ENCODE measurements at places on chromosomes 4 and X. TPM values are rescaled to one million over a fixed set of nuclear protein-coding genes. Genes with fewer than 3 reads are reported as not detected.

DNA sequence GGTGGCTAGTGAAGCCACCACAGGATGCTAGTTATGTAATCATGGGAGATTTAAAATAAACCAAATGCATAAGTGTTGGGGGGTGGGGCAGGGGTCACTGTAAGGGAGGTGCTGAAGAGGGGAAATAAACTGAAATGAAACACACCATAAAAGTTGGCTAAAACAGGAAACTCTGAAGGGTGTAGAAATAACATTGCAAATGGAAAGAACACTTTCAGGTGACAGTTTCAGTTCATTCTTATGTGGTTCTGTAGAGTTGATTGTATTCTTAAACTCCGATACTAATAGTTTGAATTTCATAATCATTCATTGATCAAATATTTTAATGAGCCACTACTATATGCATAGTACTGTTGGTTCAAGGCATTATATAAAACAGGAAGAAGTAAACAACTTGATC, 80.1 kb downstream of the HDAC8 start:
- no peak for DNase-seq

GRCh38 chr4:74038425-74039314, at the start of gene CXCL3:
TSS of gene CXCL3 (minus strand) at chr4:74038689. CDS start at chr4:74038611, 78 bp downstream.
- DNase-seq = peak; percentile 94

GRCh38 chr4:79381161-79381560, 26.9 kb downstream of the GK2 start:
- no peak for DNase-seq

DNA sequence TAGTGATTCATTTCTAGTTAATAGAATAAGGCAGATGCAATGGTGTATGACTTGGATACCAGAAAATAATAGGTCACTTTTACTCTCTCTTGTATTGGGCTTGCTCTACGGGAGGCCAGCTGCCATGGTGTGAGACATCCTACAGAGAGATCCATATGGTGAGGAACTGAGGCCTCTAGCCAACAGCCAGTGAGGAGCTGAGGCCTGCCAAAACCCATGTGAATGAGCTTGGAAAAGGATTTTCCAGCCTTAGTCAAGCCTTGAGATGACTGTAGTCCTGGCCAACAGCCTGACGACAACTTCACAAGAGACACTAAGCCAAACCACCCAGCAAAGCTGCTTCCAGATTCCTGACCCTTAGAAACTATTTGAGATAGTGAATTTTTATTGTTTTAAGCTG, 1300.2 kb downstream of the RAPGEF2 start:
- no peak for DNase-seq

DNA sequence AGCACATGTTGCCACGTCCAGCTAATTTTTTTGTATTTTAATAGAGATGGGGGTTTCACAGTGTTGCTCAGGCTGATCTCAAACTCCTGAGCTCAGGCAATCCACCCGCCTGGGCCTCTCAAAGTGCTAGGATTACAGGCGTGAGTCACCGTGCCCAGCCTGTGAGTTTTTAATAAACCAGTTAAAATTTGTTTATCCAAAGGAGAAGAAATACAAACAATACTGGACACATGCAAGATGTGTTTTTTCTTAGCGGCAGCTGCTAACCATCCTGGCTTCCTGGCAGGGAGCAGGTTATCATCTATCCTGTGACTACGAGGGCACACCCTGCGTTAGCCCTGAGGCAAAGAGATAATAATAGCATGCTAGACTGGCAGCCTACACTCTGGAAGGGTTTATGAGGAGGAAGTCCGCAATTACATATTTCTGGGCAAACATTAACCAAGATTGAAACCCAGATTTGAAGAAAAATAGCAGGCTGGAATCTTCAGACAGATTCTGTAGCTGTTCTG, 191.4 kb downstream of the SPRY1 start:
- DNase-seq = peak; percentile 94

DNA sequence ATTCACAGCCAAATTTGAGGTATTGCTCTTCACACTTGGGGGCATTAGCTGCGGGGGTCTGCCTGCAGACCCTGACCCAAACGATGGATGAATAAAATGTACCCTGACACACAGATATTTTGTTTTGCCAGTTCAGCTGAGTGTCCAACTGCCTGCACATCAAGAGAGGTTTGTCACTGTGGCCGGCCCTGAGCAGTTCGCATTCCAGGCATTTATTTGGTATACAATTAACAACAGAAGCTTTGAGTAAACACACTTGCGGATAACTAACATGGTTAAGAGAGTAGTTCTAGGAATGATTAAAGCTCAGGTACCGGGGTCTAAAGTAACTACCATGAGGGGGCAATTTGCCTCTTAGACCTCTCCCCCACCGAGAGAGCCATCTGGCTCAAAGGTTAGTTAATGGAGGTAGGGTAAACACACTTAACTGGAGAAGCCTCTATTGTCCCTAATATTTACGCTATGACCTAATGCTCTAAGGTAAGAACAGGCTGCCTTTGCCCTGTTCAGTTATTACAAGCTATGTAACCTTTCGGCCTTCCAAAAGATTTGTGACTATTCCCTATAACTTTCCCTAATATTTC, 162.0 kb downstream of the SNCA start:
- no peak for DNase-seq

TMEM192 gene
- 16.3 TPM for polyA plus RNA-seq

DNA sequence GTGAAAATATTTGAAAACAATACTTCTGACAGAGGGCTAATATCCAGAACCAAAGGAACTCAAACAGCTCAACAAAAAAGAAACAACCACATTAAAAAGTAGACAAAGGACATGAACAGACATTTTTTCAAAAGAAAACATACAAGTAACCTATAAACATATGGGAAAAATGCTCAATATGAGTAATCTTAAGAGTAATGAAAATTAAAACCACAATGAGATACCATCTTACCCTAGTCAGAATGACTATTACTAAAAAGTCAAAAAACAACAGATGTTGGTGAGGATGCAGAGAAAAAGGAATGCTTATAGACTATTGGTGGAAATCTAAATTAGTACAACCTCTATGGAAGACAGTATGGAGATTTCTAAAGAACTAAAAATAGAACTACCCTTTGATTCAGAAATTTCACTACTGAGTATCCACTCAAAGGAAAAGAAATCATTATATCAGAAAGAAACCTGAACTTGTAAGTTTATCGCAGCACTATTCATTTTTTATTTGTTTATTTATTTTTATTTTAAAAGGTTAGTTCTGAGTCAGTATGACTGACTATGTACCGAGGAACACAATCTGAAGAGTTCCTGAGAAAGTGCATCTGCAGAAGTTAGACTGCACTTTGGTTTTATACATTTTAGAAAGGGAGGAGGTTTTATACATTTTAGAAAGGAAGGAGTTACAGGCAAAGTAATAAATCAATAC, 231.3 kb downstream of the INPP4B start:
- DNase-seq = peak; percentile 76

IDUA gene
- 4.2 TPM for polyA plus RNA-seq

- no peak for DNase-seq
Observed at GRCh38 chr4:73727685-73728084, 12.7 kb upstream of the CXCL8 start.

DNA sequence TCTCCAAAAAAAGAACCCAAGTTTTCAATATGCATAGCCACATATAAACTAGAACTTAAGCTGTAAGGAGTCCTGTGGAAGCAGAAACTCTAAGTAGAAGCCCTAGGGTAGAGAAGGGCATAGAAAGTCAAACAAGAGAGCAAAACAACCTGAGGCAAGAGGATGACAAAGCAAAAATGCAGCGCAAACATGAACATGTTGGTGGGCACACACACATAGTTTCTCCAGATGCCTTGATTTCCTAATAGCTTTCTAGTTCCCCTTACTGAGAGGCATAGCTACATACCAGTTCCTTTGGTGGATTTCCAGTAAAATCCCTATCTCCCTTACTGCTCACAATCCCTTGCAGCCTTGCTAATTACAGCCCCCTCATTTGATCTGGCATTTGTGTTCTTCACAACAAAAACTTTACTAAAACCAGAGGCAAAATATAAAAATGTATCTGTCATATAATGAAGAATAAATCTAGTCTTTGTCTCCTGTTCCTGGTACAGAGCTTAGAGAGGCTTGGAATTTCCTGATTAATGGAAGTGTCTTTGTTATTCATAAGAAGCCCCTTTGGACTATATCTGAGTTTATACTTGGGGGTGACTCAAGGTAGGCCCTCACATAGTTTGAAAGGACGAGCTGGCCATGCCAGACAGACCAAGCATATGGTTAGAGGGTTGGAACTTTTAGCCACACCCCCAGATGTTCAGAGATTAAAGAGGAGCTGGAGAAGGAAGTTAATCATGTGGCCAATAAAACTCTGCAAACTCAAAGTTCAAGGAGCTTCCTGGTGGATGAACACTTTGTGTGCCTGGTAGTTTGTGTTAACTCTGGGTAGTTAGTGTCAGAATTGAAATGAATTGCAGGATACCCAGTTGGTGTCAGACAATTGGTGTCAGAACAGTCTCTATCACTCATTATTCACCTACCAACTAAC, 52.7 kb upstream of the ZCCHC13 start:
- peak; percentile 50 for DNase-seq

GRCh38 chr4:71232056-71232430, 106.8 kb upstream of the SLC4A4 start:
- no peak for DNase-seq

- no peak for DNase-seq
Observed at GRCh38 chr4:175504318-175504717, 307.7 kb downstream of the GPM6A start.

DNA sequence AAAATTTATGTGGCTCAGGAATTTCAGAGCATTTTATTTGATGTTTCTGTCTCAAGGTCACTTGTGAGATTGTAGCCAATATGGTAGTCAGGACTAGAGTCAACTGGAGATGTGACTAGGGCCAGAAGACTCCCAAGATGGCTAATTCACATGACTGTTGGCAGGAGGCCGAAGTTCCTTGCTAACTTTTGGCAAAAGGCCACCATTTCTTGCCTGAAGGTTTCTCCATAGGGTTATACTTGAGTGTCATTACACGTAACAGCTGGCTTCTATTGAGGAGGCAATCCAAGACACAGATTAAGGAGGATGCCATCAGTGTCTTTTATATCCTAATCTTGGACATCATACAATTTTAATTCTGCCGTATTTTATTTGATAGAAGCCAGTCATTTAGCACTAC, 162.3 kb upstream of the MAOA start:
- no peak for DNase-seq

ALPK1 gene
- 4.0 TPM for polyA plus RNA-seq

SMIM31 gene
- polyA plus RNA-seq = not detected

FREM3 gene
- not detected for polyA plus RNA-seq

- no peak for DNase-seq
Observed at GRCh38 chrX:1226249-1226648, 13.8 kb upstream of the CRLF2 start.

PRPS1 gene
- 34.6 TPM for polyA plus RNA-seq

- peak; percentile 51 for DNase-seq
Observed at GRCh38 chr4:147879676-147880075, 147.8 kb downstream of the ARHGAP10 start.

MAGEA2 gene
- not detected for polyA plus RNA-seq

PDZD11 gene
- polyA plus RNA-seq = 103 TPM

HSFX2 gene
- 0.06 TPM for polyA plus RNA-seq

DNA sequence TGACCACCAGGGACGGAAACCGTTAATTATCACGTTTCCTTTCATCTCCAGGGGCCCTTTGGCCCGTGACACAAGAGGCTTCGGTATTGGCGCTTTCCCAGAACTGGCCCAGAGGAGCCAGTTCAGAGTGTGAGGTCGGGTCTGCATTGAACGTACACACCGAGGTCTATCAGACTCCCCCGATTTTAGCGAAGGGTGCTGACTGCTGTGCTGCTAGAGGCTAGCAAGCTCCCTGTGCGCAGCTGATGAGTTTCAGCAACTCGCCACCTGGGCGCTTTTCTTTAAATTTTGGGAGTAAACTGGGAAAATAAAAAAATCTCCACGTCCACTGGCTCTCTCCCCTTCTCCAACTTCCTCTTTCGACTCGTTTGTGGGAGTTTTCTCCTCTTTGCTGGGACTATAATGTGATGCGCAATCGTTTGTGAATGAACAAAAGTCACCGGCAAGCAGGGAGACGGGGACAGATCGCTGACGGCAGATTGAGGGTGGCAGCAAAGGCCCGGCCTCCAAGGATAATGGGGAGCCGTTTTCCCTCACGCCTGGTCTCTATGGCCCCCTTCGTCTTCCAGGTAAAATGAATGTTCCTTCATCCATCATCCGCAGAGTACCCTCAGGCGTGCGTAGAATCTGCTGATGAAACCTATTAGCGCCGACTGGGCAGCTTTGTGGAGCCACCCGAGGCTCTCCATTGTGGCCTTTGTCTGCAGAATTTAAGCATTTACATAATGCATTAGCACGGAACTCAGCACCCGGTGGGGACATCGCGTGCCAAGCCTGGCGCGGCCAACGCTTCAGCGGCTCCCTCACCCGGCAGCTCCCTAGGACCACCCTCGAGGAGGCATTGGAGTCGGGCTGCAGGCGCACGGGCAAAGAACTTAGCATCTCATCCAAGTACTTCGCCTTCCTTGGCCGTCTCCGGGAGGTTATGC, 1.6 kb upstream of the LRAT start:
- DNase-seq = no peak

ZCCHC12 gene
- polyA plus RNA-seq = not detected

DNA sequence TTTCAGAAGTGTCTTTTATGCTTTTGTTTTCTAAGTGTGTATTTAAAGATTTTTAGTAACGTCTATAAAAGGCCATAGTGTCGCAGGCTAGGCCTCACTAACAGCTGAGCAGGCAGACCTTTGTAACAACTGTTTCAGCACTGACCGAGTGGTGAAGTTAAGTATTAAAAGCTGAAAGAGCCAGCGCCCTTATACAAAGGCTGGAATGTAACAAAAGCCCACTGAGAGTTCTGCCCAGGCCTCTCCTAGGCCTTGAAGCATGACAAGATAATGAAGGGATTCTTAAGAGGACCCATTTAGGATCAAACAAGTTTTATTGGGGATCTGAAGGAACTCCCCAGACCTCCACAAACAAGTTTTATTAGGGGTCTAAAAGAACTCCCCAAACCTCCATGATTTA, 722.5 kb upstream of the PRKX start:
- no peak for DNase-seq

Measured in mammary epithelial cell (primary cell).